Stimulated activated CD4-positive, alpha-beta T cell treated with anti-CD3 and anti-CD28 coated beads, TNF-alpha, amount 100 ng/mL, for 24 hours (primary cell): ENCODE measurements at places on chromosomes 16 and 17.

DNA sequence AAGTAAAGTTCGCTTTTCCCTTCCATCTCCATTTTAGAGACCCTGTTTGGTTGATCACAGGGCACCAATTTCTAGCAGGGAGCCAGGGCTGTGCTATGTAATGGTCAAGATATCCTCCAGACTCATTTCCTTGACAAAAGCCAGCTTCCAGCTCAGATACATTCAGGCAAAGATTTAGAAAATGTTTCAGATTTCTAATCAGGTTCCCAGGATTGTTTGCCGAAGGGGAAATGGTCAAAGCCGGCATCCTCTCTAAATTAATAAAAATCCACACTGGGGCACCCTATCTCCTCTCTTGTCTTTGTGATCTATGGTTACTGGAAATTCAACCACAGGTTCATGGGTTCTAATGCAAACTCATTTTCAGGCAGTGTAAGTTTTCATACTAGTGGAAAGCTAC, 686.8 kb upstream of the KIF2B start:
- no peak for DNase-seq

DNA sequence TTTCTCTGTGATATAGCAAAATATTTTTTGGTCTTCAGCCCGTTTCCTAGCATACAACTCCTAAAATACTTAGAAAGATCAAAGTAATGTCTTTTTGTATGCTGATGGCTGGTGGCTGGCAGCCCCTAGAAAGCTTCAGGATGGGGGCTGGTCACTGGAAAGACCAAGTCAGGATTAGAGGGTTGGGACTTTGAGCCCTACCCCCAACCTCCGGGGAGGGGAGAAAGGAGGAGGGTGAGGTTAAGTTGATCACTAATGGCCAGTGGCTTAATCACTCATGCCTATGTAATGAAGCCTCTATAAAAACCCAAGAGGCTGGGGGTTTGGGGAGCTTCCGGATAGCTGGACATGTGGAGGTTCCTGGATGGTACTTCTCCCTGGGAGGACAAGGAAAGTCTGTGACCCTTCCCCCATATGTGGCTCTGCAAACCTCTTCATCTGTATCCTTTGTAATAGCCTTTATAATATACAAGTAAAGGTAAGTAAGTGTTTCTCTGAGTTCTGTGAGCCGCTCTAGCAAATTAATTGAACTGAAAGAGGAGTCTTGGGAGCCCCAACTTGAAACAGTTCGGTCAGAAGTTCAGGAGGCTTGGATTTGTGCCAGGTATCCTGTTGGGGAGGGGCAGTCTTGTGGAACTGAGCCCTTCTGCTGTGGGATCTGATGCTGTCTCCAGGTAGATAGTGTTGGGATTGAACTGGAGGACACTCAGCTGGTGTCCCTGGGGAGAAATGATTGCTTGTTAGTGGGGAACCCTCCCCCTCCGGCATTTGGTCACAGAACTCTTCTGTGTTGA, 3.5 kb downstream of the SLC7A6 start:
- no peak for DNase-seq

DNA sequence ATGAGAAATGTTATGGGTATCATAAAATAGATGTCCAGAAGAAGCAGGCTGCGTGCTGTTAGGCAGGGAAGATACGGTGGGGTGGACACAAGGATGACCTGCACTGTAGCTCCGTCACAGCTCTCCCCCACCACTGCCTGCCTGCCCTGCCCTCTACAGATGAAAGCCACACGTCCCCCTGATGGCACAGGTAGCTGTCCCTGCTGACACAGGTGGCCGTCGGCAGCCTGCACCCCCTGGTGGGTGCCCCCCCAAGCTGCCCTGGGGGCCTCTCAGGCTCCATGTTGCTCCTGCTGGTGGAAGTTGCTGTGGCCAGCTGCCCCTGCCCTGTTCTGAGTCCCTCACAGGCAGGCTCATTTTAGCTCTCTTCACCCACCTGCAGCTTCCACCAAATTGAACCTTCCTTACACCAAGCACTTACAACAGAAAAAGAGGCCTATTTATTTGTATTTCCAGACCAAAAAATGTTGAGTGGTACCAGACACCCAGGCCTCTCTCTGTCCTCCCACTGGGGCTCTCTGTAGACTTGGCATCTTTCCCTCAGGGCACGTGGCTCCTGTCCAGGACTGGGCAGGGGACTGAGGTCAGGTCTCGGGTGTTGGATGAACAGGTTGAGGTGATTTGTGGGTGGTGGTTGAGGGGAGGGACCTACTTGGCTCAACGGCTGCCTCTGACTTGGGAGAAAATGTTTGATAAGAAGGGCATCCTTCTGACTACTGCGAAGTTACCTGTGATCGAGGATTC, 50.1 kb upstream of the CACNG5 start:
- no peak for DNase-seq

GRCh38 chr17:44610871-44611270, 45.4 kb upstream of the MEIOC start:
- DNase-seq, result no peak

GRCh38 chr17:35051183-35051578, 12.3 kb downstream of the RFFL start:
- no peak for DNase-seq

- no peak for DNase-seq
These were observed 142.9 kb downstream of the USP31 start for GRCh38 chr16:23006380-23006779.

DNA sequence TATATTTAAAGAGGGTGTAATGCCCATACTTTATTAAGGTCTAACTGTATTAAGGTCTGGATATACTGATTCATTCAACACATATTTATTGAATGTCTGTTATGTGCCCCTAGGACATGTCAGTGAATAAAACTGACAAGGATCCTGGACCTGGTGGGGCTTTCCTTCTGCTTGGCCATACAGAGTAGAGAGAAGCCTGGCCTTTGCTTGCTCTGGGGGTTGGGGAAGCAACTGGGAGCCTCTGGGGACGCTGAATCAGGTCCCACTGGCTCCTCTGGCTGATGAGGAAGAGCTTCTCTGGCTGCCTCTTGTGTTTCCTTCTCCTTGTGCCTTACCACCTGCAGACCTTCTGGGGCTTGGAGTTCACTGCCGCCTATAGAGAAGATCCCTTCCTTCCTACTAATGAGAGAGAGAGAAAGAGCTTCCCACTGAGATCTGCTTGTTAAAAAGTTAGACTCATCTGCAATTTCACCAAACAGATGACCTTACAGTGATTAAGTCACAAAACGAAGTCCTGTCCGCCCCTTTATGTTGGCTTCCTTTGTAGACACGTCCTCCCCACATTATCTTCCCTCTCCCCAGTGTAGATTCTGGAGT, 49.7 kb downstream of the MSI2 start:
- DNase-seq, result no peak

GRCh38 chr17:11545002-11545401, 53.3 kb upstream of the DNAH9 start:
- no peak for DNase-seq

GRCh38 chr16:84643180-84643583, 5.1 kb upstream of the KLHL36 start:
- no peak for DNase-seq

- DNase-seq, result no peak
These were observed 129.8 kb downstream of the C16orf78 start for GRCh38 chr16:49503256-49504022.

DNA sequence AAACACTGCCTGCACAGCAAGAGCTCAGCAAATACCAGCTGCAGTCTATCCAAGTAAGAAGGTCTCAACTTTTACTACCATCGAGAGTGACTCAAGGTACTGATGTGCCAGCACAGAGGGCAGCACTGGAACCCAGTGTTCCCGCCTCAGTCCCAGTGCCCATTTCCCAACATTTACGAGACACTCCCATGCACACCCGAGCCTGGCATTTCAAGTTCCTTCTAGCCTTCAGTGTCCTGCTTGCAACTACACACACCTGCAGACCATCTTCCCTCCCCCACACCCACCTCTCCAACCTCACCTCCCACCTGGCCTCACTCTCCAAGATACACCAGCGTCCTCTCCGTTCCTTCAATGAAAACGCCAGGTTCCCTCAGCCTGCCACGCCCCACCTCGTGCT, 3.2 kb downstream of the KLHDC4 start:
- no peak for DNase-seq

- DNase-seq, result no peak
These were observed 146.4 kb upstream of the CHMP6 start for GRCh38 chr17:80845069-80845862.

DNA sequence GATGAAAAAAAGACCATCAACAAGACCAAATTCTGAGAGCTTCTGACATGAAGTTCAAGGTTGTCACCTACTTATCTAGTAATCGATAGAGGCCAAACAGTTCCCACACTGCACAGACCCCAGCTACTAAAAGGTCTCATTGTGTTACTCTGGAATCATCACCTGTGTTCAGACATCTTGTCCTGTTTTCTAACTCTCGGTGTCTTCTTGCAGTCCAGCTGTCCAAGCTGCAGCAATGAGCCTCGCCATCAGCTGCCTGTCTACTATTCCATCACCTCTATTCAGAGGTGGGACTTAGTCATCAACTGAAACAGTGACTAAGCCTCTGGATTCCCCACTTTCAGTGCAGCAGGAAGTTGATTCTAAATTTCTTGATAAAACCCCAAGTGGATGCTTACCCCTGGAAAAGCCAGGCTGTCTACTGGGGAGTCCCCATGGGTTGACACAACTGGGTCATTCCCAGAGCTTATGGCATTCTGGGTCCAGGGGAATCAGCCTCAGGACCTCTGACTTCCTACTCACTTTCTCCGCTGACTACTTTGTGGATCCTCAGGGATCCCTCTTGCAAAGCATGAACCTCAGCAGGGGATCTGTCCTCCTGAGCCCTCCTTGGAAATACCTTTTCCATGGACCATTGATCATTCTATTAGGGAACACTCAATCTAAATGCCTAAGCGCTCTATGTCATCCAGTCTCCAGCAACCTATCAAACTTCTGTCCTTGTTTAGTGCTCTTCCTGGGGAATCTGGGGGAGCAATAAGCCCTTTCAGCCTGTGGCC, 46.5 kb downstream of the HNF1B start:
- no peak for DNase-seq
